Inflammatory macrophage treated with lipopolysaccharide for 1 hour (primary cell): ENCODE measurements at places on chromosomes 3 and 15.

DNA sequence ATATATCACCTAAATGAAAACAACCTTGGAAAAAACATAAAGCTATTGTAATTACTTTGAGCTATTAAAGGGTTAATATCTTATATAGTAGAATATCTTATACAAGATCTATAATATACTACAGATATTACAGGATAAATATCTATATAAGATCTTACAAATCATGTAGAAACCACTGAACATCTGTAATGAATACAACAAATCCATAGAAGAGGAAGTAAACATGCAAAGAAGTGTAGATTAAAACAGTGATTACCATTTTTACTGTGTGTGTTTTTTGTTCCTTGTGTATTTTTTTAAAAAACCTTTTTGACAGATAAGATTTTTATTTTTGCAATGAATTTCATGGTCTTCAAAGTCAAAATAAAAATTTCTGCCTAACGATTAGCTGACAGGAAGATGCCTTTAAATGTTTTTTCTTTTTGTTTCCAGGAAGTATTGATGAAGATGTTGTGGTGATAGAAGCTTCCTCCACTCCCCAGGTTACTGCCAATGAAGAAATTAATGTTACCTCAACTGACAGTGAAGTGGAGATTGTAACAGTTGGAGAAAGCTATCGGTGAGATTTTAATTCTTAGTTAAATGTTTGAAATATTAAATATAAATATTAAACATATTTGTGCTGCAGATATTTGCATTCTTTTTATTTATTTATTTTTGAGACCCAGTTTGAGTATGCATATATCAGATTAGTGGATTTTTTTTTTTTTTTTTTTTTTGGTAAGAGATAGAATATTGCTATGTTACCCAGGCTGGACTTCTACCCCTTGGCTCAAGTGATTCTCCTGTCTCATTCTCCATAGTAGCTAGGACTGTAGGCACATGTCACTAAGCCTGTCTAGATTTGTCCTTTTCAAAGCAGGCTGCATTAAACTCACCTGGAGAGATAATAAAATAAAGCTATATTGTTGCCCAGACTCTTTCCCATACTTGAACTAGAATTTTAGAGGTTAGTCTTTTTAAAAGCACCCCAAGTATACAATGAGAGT, 52.8 kb upstream of the CCNB2 start:
- DNase-seq = no peak

GRCh38 chr3:68941055-68941454, 8.7 kb upstream of the TAFA4 start:
- DNase-seq = no peak

DNA sequence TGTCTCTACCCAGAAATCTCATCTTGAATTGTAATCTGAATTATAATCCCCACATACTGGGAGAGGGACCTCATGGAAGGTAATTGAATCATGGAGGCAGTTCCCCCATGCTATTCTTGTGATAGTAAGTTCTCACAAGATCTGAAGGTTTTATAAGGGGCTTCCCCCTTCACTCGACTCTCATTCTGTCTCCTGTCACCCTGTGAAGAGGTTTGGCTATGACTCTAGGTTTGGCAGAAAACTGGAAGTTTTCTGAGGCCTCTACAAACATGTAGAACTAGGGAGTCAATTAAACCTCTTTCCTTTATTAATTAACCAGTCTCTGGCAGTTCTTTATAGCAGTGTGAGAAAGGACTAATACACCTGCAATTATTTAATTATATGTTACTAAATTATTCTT, 125.2 kb upstream of the TGFBR2 start:
- no peak for DNase-seq

GRCh38 chr15:66089049-66089448, 164.5 kb downstream of the MEGF11 start:
- DNase-seq = no peak

GRCh38 chr3:43522727-43523362, 99.0 kb downstream of the ANO10 start:
- DNase-seq = no peak

DNA sequence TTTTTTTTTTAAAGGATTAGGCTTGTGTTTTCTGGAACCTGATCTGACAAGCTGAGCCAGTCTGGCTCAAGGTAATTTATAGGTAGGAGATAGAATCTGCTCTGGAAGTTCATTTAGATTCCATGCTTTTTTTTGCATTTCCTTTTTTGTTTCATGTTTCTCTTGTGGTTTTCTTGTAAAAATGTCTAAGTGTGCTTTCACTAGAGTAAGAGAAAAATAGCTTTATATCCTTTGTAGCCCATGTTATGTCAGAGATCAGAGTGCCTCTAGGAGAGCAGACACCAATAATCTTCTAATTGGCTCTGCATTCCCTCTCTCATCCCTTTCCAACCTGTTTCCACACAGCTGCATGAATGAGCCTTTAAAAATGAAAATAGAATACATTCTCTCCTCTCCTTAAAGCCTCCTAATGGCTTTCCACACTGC, 389.8 kb upstream of the KCNMB2 start:
- DNase-seq = no peak

DNA sequence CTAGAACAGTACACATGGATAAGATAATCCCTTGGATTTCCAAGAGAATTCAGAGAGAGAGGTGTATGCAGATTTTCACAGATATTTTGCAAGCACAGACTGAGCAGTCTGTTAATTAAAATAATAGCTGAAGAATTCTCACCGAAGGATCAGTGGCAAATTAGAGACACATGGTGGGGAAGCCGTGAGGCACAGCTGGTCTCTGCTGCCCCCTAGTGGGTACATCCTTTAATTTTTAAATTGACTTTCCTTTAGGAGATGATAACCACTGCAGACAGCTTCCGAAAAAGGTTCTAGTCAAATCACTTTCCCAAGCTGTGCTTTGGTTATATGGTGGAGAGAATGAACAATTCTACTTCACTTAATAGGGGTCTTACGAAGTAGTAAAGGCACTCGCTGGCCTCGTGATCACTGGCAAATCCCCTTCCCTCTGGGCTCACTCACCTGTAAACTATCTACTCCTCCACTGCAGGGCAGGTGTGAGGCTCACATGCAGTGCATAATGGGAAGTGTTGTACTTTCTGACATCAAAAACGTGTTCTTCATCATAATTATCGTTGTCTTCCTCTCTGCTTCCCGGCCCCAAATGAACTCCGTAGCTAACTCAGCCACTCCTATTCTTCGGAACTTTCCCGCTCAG, 19.5 kb downstream of the MESD start:
- DNase-seq = peak; percentile 94

DNA sequence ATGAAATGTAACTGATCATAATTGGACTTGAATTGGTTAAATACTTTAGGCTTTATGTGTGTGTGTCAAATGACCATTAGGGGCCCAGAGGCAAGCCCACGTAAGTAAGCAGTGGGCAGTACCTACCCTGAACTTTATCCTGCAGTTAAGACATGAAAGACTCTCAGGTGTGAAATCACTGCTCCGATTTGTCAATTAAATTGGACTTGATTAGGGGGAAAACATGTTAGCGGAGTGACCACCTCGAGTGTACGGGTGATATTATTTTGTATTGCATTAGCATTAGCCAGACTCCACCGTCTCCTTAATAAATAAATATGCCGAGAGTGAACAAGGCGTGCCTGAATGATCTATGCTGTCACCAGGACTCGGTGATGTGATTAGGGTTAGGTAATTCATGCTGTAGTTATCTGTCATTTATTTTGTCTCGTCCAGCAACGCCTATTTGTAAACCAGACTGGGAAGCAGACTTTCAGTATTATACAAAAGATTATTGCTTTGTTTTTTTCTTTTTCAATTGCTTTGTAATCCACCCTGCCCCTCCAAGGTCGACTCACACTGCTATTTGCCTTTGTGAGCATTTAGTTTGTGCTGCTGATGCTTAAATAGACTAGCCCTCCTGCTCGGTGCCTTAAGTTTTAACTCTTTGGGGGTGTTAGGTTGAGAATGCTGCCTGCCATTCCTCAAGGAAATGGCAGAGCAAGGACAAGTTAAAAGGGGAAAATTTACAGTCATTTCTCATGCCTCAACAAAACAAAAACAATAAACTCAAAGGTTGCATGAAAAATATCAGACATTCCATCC, 1.8 kb downstream of the RBMS3 start:
- DNase-seq = no peak

- DNase-seq = peak; percentile 74
These were observed 1.2 kb upstream of the STT3B start for GRCh38 chr3:31531452-31531991.

- DNase-seq = no peak
These were observed 522.3 kb downstream of the ROBO1 start for GRCh38 chr3:79245284-79246138.

DNA sequence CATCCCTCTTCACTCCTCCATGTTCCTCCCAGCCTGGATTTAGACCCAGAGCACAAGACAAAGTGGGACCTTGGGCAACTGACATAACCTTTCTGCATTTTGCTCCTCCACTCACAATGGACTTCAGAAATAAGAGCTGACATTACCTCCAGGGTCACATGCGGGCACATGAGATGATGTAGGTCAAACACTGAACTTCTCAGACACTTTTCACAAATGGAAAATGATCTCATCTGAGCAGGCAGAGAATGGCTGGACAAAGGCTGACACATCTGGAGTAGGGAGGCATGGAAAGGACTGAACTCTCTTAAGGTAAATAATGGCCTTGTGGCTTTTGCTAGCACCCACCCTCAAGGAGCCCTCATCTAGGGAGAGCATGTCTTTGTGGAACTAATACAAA, 849.2 kb upstream of the CFAP20DC start:
- DNase-seq = no peak

DNA sequence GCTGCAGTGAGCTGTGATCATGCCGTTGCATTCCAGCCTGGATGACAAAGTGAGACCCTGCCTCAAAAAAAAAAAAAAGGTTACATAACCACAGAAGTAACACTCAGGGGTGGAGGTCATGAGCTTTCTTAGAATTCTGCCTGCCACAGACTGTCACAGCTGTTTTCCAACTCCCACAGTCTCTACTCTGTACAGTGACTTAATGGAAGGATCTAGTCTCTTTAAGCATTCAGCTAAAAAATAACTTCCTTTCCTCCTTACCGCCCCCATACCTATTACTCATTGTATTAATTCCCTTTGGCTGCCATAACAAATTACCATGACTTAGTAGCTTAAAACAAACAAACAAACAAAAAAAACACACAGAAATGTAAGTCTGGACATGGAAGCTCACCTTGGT, 99.6 kb upstream of the UBE2E1 start:
- DNase-seq = peak; percentile 67

- DNase-seq = no peak
These were observed 35.2 kb downstream of the ITPR1 start for GRCh38 chr3:4528320-4528719.

DNA sequence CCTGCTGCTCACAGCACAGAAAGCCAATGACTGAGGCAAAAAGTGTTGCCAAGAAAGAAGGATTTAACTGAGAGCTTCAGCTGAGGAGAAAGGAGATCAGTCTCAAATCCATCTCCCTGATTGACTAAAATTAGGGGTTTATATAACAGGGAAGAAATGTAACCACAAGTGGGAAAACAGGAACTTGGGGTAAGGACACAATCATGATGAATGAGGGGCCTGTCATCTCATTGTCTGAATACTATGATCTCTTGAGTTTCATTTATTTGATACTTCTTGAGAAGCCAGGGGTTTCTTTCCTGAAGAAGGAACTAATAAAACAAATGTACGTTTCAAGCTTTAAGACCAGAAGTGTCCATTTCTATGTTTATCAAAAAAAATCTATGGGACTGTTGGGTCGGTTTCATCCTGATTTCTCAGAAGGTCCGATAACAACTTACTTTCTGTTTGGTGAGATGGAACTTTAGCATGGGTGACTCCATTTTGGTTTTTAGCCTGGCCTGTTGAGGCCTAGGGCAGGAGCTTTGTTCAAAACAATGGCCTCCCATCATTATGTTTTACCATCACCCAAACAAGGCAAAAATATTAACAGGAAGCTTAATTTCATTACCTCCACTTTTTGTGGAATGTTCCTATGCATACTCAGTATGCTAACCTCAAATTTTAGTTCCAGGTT, 76.6 kb upstream of the PIAS1 start:
- DNase-seq = peak; percentile 12

DNA sequence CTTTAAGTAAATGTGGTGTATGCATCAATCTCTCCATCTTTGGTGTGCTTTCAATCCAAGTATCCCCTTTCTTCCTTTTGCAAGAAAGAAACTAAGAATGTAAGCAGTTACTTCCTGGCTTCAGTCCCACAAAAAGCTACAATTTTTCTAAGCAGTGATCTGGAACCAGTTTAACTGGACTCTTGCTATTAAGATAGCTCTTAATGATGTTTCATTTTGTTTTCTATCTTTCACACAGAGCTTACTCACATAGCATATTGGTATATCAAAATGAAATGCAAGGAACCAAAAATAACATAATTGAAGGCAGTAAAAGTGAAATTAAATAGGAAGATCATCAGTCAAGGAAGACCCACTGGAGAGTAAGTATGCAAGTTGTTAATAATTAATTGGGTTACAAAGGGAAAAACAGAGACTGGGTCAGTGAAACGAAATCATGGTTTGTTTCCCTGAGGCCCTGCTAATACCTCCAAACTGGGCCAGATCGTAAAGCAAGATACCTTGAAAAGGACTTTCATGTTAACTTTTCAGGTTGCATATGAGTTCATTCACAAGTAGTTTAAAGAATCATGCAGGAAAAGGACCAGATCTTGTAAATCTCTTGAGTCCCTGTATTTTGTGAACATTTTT, 41.9 kb downstream of the GPR160 start:
- DNase-seq = no peak

- no peak for DNase-seq
These were observed 3.6 kb downstream of the APBA2 start for GRCh38 chr15:28889346-28889745.

DNA sequence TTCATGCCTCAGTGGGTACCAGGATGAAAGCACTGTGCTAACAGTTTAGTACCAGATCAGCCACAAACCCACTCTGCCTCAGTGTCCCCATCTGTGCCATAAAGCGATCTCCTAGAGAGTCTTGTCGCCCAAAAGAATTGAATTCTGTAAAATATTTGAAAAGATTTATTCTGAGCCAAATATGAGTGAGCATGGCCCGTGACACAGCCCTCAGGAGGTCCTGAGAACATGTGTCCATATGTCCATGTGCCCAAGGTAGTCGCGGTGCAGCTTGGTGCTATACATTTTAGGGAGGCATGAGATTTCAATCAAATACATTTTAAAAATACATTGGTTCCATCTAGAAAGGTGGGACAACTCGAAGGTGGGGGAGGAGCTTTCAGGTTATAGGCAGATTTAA, 15.4 kb upstream of the NOX5 start:
- DNase-seq = no peak

GRCh38 chr3:186569779-186570095, 783 bp upstream of the DNAJB11 start:
- DNase-seq = no peak
